ENCODE measurements at places on chromosomes 11 and 22.

- no peak for DNase-seq
Observed at GRCh38 chr22:19678949-19679521, 35.3 kb upstream of the SEPTIN5 start.

DNA sequence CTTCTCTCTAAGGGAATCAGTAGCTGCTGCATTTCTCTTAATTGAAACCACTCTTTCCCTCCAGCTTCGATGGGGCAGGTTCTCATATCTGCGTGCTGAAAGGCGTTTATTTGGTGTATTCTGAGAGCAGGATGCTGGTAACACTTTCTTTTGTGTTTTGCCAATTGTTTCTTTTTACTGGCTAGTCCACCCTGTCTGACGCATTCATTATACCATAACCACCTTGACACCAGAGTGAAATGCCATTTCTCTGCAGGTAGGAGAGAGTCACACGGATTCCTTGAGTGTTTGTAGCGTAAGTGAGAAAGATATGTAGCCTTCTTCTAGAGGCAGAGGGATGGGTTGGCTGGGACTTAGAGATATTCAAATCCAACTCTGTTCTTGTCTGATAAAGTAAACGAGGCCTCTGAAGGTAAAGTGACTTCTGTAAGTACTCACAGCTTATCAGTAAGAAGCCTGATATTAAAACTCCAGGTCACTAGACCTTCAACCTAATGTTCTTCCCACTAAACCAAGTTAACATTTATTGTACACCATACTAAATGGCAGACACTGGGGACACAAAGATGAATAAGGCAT, 21.4 kb downstream of the CD44 start:
- no peak for DNase-seq

DNA sequence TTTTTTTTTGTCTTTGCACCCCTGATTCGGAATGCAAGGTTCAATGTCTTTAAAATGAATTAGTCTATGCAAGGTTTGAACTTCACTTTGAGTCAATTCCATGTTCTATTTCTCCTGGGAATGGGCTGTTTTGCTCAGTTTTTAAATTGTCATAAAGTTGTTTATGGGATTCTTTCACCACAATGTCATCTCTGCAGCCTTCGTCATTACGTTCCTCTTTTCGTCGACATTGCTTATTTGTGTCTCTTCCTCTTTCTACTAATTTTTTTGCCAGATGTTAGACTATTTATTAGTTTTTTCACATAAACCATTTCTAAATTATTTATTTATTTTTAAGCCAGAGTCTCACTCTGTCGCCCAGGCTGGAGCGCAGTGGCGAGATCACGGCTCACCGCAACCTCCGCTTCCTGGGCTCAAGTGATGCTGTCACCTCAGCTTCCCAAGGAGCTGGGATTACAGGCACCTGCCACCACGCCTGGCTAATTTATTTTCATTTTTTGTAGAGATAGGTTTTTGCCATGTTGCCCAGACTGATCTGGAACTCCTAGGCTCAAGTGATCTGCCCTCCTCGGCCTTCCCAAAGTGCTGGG, 7.1 kb upstream of the TNNT3 start:
- no peak for DNase-seq

GRCh38 chr22:37771081-37771480, 36.7 kb upstream of the GCAT start:
- DNase-seq, result no peak

DNA sequence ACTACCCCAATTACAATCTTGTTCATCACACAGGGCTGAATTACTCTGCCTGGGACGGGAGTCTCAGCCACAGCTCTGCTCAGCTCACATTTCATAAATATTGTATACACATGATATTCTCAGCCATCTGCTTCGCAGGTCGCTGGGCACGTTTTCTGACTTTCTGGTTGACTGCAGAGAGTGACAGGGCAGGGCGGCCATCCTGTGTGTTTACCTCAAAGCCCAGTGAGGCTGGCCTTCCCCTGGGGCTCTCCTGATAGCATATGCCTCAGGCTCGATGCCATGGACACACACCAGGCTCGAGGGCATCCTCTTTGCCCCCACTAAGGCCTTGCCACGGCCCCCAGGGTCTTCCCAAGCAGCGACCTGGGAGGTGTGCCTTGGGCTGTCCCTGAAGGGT, 345.0 kb downstream of the CADM1 start:
- DNase-seq, result no peak

DNA sequence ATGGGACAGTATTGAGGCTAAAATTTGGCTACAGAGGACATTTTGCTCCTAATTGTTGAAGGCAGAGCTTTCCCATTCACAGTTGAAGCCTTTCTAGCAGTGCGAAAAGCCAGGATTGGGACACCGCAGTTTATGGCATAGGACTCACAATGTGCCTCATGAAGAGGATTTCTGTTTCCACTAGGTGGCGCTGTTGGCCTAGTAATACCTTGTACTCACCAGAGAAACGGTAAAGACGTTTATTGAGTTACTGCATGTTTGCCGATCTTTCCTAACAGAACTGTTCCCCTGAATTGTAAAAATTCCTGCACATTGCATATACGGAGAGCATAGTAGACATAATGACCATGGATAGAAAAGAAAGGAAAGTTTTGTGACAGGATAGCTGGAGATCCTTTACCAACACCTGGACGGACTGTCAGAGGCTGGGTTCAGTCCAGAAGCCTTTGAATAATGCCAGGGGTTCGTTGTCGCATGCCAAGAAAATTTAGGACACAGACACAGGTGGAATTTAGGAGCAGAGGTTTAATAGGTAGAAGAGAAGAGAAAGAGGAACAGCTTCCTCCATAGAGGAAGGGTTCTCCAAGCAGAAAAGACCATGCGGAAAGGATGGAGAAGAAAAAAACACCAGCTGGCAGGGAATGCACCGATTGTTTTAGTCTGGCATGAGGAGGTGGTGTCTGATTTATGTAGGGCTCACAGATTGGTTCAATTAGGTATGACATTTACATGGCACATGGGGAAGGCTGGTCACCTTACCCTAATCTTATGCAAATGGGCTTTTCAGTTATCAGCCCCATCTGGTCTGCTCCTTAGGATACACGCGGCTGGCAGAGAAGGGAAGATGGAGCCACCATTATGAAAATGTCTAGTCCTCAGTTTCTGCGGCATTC, 10.8 kb upstream of the OR51D1 start:
- peak; percentile 43 for DNase-seq

- DNase-seq, result no peak
Observed at GRCh38 chr11:79263001-79263400, 177.8 kb downstream of the TENM4 start.

DNA sequence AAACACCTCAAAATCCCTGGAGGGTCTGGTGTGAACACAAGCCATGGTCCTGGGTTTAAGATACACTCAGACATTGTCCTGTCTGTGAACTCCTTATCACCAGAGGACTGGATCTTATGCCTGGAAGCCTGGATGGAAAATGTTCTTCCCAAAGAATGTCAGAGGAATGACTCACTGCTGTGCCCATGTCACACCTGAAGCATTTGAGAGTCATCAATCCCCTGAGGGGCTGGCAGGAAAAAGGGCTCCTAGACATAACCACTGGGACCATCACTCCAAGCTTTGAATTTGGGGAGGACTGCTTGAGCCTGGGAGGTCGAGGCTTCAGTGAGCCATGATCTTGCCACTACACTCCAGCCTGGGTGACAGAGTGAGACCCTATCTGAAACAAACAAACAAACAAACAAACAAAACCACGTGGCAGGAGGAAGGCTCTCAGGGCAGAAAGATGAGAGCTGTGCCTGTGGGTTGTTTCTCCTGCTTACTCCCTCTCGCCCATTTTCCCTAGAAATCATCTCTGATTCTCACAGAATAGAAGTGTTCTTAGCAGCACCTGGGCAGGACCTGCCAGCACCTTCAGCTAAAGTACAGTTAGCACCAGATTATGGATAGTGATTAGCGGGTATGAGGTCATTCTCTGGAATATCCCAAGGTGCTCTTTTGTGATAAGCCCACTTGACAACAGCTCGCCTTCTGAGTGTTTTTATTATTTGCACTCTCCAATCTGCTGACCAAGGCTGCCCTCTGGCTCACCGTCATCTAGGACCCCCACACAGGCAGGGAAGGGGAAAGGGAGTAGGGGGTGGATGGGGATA, 11.9 kb upstream of the PRG2 start:
- no peak for DNase-seq

DNA sequence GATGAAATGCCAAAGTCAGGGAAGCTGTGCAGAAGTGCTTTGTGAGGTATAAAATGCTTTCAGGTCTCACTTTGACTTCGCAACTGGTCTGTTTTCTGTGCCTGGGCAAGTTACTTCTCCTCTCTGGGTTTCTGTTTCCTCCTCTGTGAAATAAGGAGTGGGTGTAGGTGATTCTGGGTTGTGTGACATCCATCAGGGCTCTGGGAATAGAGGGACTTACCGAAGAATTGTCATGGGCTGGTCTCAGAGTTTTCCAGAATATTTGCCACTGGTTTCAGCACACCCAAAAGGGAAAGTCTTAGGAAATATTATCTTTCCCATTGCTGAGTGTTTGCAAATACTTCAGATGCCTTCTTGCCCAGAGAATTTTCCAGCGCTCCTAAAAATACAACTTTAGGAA, 118.4 kb downstream of the KIAA1671 start:
- no peak for DNase-seq

GRCh38 chr11:113568566-113568965, 93.4 kb upstream of the DRD2 start:
- no peak for DNase-seq

DNA sequence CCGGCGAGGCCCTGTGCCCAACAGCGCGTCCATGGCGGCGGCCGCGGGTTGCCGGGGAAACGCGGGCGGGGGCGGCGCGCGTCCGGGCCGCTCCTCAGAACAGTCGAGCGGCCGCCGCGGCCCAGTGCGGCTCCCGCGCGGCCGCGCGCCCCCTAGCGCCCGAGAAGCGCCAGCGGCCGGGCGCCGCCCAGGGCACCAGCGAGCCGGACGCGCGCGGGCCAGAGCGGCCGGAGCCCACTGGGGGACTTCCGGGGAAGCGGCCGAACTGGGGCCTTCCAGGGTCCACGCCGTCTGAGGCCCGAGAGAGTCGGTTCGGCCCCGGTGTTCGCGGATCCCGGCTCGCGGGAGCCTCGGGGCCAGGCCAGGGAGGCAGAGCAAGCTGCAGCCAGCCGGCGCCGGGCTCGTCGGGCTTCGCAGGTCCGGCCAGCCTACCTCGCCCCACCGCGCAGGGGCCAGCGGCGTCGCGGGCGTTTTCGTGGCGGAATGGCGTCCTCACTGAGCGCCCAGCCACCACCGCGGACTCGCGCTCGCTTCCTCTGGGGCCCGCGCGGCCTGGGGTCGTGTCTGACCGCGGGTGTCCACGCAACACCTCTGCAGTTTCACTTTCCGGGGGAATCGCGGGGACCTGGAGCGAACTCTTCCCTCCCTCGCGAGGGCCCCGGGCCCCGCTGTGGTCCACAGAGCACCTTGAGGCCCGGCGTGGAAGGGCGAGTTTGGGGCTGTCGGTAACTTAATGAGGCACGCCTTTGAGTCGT, at the start of gene DENND6B:
DENND6B (minus strand) TSS at position 57 of the 755 bp plus-strand sequence; CDS start at position 33, 24 bp downstream.
- DNase-seq, result peak; percentile 73

GRCh38 chr11:35158701-35159510, 19.9 kb downstream of the CD44 start:
- peak; percentile 92 for DNase-seq

All from fibroblast of gingiva (primary cell).